ENCODE measurements at places on chromosomes 7 and 10. TPM values are rescaled to one million over a fixed set of nuclear protein-coding genes. Genes with fewer than 3 reads are reported as not detected.

DNA sequence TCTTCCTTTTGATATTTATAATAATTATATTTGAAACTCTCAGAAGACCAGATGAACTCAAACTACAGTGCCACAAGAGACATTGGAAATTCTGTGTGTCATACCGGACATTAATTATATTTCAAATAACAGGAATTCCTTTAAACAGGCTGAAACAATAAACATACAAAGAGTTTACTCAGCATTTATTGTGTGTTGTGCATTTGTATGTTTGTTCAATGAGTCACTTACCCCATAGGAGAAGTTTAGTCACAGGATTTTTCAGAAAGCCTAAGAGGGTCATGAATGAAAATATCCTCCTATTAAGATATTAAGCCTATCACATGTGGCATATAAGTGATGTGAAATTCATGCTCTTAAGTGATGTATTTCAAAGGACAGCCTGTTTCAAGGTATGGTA lies 566.8 kb downstream of the CNTNAP2 start:
- DNase-seq = no peak

GRCh38 chr7:55432939-55433784 lies 68.0 kb downstream of the LANCL2 start:
- no peak for DNase-seq

DNA sequence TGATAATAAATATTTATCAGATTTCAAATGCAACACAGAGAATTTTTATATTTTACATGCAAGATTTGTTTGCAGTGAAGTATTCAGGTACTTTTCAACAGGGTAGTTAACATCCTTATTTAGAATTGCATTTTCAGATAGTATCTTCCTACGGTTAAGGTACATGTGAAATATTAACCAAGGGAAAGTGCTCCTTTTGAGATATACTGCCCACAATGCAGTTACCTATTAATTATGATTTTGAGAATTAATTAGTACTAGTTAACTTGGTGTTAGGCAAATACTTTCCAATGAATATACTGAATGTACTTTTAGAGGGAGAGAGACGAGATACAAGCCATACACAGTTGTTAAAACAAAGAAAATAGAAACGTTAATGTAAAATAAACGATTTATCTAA lies 206.2 kb upstream of the YAE1 start:
- DNase-seq = no peak

DNA sequence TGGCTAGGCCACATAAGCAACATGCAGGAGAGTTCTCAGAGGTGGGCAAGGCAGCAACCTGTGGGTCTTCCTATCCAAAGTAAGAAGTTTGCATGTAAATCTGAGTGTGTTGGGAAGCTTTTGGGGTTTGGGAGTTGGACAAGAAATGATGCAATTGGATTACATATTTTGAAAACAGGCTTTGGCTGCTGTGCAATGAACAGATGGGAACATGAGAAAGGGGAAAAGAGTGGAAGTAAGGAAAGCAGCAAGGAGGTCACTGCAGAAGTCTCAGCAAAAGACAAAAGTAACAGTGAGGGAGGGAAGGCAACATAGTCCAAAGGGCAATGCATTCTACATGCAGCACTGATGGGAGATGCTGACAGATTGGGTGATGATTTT lies 61.1 kb upstream of the C10orf90 start:
- DNase-seq = no peak

- DNase-seq = peak; percentile 84
These were observed 137.9 kb upstream of the MKI67 start for GRCh38 chr10:128263891-128264688.

- no peak for DNase-seq
These were observed 277.5 kb upstream of the MAGI2 start for GRCh38 chr7:79730971-79731370.

GRCh38 chr7:73418113-73418703 lies 15.4 kb upstream of the FZD9 start:
- DNase-seq = no peak

DNA sequence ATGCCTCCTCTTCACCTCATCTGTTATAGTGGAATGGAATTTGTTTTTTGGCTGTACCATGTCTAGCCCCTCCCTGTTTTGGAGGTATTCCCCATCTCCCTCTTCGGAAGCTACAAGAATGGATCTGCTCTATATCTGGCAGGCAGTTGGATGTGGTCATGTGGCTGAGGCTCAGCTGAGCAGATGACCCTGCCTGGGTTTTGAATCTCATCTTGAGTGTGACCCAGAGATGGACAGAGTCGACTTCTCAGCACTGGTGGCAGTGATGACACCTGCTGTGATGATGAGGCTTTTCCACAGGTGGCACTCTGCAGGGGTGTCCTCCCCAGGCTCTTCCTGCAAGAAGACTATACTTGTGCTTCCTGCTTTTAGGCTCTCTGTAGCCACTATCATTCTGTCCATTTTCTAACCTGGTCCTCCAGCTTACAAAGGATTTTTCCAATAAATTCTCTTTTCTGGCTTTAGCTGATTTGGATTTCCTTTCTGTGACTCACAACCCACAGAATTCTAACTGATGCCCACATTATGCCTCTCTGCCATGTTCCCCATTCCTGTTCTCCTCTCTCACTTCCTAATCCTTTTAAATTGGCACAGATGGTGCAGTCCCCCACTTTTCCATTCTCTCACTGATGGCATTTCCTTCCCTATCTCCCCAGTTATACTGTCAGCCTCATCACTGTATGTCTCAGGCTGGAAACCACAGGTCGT lies 7.5 kb upstream of the ARHGAP22 start:
- DNase-seq = no peak

DNA sequence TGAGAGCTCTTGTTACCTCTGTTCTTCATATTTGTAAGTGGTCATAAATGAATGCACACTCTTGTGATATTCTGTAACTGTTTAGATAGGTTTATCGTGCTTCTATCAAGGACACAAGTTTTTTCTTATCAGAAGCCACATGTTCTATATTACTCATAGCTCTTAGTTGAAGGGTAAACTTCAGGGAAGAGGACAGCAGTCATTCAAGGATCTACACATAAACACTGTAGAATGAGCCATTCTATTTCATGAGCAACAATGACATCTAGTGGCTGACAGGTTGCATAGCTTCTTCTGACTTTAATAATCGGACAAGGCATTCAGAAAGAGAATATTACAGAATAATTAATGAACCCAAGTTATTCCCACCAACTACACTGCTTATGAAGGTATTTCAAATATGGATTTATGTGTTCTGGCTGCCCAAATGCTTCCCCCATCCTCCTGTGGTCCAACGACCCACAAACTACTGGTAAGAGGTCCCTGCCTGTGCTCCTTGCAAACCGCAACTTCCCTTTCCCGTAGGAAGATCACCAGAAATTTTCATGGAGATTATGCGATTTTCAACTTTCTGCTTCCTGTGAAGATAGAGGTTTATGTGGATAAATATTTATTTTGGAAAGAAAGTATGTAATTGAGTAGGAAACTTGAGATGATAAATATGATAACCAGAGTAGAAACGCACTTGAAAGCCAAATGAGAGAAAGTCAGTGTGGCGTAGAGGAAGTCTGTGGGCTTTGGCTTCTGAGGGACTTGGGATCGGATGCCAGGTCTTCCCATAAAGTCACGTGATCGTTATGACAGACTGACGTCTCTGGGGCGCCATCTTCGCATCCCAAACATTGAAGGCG lies 16.8 kb upstream of the ABCB5 start:
- DNase-seq = no peak

GRCh38 chr10:4546500-4546899 lies 279.5 kb upstream of the AKR1E2 start:
- DNase-seq = no peak

GRCh38 chr10:55628260-55628701 lies 732.8 kb downstream of the ZWINT start:
- peak; percentile 51 for DNase-seq

The TRIM73 gene
- total RNA-seq = 6.5 TPM

The SBDS gene
- total RNA-seq = 116 TPM

The WNT8B gene
- not detected for total RNA-seq

The EVX1 gene
- total RNA-seq = not detected

The CCDC71L gene
- 5.2 TPM for total RNA-seq

The SH2B2 gene
- 7.4 TPM for total RNA-seq

The AKR1C1 gene
- 5.4 TPM for total RNA-seq

The SRGN gene
- 43.6 TPM for total RNA-seq

The TSPAN12 gene
- total RNA-seq = 5.1 TPM

The WEE2 gene
- 0.26 TPM for total RNA-seq

The MET gene
- total RNA-seq = 20.8 TPM

The OPN4 gene
- total RNA-seq = 1.4 TPM

All from dorsolateral prefrontal cortex (tissue), 122 donors.